ENCODE measurements at places on chromosomes 6 and 20.

GRCh38 chr6:129498541-129498940 is 211.4 kb downstream of the ARHGAP18 start:
- no peak for DNase-seq

GRCh38 chr6:109362102-109362884 is 20.0 kb downstream of the CD164 start:
- DNase-seq: no peak

DNA sequence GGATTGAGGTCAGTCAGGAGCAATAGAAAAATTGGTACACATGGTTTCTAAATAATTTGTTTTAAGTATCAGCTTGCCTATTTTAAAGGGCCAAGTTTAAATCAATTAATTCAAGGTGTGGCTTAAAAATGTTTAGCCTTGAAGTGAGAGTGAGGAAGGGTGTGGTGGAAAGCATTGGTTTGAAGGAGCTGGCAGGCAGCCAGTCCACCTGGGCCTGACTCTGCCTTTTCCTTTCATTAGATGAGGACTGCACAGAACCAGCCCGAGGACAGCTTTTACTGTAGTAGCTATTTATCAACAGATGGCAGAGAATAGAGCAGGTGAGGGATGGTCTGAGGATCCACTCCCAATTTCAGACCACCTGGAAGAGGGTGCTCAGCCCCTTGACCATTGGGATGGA is 42.4 kb downstream of the DHX35 start:
- DNase-seq: peak; percentile 42

DNA sequence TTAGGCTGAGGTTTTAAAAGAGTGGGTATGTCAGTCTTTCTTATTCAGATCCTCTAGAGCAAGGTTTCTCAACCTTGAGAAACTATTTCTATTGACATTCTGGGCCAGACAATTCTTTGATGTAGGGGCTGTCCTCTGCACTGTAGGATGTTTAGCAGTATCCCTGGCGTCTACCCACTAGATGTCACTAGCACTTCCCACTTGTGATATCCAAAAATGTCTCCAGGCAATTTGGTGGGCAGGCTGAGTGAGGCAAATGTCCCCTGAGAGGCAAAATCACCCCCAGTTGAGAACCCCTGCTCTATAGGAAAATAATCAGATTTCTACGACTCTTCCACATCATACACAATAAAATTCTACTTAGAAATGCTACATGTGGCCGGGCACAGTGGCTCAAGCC is 7.7 kb upstream of the ZKSCAN8 start:
- DNase-seq: no peak

GRCh38 chr6:39934131-39934757 is at the start of gene MOCS1:
MOCS1 (minus strand) TSS chr6:39934462; CDS start chr6:39934417, 45 bp downstream.
- DNase-seq: peak; percentile 16

DNA sequence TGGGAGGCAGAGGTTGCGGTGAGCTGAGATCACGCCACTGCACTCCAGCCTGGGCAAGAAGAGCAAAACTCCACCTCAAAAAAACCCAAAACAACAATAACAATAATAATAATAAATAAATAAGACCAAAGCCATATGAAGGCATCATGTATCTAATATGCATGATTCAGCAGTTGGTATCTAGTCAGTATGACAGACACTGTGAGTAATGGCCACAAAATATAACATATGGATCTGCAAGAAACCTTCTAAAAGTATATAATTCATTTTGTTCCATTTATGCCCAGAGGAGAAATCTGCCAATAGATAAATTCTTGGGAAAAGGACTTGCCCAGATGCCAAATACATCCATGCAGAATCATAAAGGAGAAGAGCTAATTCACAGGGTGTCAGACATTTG is 252.3 kb downstream of the BTBD9 start:
- no peak for DNase-seq

DNA sequence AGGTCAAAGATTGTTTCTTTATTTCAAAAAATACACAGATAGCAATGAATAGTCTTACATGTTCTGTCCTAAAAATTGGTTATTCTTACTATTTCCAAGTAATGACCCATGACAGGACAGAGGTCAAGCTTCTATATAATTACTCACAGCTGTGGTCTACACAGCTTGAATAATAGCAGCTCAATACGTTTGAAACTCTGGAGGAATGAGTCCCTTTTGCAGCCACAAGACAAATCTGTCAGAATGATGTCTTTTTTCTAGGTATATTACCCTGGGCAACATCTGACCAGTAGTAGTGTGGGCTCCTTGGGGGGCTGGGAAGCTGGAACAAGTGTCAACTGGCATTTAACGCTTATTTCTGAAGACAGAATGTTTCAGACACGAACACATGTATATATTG is 84.9 kb upstream of the HTR1B start:
- no peak for DNase-seq

- DNase-seq: no peak
Measured at GRCh38 chr6:15893556-15894253, 230.9 kb upstream of the DTNBP1 start.

DNA sequence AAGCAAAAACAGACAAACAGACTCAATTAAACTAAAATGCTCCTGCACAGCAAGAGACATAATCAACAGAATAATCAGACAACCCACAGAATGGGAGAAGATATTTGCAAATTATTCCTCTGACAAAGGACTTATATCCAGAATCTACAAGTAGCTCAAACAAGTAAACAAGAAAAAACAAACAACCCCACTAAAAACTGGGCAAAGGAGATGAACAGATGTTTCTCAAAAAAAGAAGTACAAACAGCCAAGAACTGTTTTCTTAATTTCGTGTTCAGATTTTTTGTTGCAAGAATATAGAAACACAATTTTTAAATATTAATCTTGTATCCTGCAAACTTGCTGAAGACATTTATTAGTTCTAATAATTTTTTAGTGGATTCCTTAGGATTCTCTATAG is 274.1 kb downstream of the BCKDHB start:
- DNase-seq: no peak

DNA sequence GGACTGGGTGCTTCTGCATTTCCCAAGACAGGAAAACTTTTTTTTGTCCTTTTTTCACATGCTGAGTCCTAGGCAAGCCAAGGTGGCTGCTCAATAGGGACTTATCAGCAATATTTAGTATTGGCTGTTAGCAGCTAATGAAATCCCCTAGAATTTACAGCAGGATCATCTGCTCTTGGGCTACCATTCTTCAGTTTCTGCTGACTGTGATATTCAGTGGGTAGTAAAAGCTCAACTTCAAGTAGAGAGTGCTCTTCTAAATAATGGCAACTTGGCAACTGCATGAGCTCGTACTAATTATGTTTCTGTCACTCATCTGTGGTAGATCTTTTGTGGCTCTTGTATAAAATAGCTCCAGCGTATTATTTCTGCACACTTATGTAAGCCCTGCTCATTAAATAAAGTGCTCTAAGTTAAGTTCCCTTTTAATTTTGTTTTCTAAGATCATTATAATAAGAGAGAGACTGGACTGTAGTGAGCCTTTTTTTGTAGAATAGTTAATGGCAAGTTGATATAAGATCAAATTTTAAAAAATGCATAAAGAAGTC is 110.3 kb downstream of the SLC35F1 start:
- no peak for DNase-seq

DNA sequence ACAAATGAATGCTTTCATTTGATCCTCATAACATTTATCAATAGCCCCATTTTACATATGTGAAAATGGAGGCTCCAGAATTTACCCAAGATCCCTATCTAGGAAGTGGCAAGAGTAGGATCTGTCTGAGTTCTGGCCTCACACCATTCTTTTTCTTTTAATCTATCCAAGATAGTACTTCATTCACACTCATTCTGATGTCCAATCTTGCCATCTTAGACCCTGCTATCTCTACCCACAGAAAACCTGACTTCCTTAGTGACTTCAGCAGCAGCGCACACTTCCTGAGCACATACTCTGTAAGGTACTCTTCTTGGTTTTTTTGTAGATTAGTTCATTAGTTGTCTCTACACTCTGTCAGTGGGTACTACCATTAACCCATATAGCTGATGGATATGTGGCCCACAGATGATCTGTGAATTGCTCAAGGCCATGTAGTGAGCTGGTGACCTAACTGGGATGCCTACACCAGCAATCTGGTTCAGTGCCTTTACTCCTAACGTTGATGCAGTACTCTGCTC is 36.3 kb downstream of the COX4I2 start:
- DNase-seq: no peak

DNA sequence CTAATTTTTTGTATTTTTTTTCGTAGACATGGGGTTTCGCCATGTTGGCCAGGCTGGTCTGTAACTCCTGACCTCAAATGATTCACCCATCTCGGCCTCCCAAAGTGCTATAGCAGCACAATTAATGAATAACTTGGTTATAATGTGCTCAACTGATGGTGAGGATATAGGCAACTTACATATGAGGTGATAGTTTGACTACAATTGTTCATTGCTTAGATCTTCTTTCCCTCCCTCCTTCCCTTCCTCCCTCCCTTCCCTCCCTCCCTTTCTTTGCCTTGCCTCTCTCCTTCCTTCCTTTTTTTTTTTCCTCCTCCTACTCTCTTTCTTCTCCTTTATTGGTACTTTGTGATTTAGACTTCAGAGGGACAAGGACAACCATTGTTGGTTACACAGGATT is 151.2 kb downstream of the RNF144B start:
- DNase-seq: no peak

DNA sequence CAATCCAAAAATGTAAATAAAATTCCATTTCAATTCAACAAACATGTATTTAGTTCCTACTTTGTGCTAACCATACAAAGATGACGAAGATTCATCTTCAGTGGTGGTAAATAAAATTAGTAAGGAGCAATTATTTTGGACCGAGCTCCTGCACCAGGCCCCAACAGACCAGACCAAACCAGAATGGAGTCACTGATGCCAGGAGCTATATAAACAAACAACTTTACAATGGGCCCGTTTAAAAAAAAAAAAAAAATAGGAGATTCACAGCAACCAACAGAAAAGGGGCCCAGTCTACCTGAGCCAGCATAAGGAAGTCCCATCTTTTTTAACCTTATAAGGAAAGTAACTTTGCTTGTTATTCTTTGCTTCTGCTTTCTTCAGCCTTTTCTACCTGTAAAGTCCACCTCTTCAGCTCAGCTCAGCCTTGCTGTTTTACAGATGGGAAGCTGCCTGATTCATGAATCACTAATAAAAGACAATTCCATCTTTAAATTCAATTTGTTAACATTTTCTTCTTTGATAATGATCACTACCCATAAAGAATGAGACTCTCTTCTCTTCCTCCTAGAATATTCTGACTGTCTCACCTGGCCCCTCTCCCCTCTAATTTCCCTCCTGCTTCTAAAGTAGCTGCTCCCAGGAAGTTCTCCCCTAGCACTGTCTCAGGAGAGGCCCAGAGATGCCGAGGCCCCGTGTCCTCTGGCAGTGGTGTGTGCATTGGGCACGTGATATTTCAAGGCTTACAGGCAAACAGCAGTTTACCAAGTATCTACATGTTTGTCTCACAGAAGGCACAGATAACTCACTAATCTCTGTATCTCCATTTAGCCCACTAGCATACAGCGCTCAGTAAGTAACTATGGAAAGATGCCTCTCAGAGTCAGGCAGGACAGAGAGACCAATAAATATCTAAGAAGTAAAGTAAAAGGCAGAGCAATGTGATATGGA is 8.4 kb downstream of the MBOAT1 start:
- no peak for DNase-seq

GRCh38 chr20:22404419-22405170 is 179.8 kb downstream of the FOXA2 start:
- DNase-seq: no peak

DNA sequence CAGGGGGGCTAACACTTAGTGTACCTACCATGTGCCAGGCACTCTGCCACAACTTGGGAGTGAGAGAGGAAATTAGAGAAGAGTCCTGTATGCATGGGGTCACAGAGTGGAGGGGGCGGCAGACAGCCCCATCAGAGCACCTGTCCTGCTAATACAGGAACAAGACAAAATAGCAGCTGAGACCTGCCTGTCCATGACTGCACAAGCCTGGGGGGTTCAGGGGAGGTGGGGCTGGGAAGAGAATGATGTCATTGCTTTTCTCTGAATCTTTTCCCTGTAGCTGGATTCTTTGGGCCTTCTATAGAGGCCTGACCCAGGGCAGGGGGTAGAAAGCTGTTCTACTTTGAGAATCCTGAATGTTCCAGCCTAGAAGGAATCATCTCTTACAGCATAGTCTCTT is 37.4 kb downstream of the FOXP4 start:
- DNase-seq: no peak

DNA sequence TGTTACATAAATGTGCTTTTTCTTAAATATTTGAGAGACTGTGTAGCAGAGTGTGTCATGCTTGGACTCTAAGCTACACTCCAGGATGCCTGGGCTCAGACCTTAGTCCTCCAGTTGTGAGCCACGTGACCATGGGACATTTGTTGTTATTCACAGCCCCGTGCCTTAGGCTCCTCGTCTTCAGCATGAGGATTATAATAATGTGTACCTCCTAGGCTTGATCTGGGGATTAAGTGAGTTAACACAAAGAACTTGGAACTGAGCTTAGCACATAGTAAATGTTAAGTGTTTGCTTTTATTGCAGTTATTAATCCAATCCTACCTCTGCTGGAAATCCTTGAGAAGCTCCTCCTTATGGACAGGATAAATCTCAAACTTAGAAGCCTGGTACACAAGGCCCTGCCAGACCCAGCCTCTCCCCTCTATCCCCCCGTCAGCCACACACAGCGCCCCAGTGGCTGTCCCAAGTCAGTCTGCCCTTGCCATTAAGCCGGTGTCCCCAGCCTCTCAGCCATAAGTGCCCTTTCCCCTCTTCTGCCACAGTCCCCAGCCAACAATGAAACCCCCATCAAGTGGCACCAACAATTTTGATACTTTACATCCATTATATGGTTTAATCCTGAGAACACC is 177.5 kb downstream of the TMEM242 start:
- no peak for DNase-seq

- no peak for DNase-seq
Measured at GRCh38 chr6:145086197-145086596, 649.1 kb downstream of the EPM2A start.

GRCh38 chr6:7628479-7628878 is 38.5 kb downstream of the SNRNP48 start:
- DNase-seq: no peak

DNA sequence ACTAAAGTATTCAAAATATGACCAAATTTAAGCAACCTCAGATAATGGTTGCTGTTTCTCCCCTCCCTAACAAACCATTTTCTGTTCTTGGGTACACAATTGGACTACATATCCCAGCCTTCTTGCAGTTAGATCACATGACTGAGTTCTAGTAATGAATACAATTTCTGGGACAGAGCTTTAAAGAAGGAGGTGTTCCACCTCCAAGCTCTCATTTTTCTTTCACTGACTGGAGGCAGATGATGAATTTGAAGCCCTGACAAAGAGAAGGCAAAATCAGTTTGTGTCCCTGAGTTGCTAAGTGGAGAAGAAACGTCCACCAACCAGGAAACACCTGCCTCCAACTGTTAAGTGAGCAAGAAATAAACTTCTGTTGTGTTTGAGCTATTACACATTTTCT is 117.2 kb downstream of the LCA5 start:
- DNase-seq: no peak

- DNase-seq: no peak
Measured at GRCh38 chr20:57610261-57610952, 9.8 kb downstream of the ZBP1 start.

GRCh38 chr6:41174610-41175009 is 11.7 kb upstream of the TREM2 start:
- no peak for DNase-seq
